GM04504 (cell line): ENCODE measurements at places on chromosomes 3 and 15.

DNA sequence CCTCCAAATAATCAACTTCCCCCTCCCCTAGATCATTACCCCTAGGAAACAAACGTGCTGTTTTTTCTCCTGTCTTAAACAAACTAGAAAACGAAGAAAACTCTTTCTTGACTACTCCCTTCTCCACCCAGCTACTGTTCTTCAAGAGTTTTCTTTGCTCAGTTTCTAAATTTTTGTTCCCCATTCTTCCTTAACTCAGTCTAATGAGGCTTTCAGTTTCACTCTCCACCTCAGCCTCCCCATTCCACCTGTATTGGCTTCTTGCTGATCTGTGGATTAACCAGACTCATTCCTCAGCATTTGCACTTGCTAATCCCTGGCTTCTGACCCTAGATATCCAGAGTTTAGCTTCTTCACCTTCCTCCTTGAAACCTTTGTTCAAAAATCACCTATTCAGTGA is 26.8 kb downstream of the SERPINI1 start:
- no peak for DNase-seq

- DNase-seq = no peak
Observed at GRCh38 chr3:151183265-151183671, 19.7 kb downstream of the GPR171 start.

DNA sequence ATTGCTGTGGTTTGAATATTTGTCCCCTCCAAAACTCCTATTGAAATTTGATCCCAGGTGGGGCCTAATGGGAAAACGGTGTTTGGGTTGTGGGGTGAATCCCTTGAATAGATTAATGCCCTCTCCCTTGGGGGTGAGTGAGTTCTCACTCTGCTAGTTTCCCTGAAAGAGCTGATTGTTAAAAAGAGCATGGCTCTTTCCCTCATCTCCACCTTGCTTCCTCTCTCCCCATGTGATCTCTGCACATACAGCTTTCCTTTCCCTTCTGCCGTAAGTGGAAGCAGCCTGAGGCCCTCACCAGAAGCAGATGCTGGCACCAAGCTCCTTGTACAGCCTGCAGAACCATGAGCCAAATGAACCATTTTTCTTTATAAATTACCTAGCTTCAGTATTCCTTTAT is 394.9 kb upstream of the WNT5A start:
- no peak for DNase-seq

DNA sequence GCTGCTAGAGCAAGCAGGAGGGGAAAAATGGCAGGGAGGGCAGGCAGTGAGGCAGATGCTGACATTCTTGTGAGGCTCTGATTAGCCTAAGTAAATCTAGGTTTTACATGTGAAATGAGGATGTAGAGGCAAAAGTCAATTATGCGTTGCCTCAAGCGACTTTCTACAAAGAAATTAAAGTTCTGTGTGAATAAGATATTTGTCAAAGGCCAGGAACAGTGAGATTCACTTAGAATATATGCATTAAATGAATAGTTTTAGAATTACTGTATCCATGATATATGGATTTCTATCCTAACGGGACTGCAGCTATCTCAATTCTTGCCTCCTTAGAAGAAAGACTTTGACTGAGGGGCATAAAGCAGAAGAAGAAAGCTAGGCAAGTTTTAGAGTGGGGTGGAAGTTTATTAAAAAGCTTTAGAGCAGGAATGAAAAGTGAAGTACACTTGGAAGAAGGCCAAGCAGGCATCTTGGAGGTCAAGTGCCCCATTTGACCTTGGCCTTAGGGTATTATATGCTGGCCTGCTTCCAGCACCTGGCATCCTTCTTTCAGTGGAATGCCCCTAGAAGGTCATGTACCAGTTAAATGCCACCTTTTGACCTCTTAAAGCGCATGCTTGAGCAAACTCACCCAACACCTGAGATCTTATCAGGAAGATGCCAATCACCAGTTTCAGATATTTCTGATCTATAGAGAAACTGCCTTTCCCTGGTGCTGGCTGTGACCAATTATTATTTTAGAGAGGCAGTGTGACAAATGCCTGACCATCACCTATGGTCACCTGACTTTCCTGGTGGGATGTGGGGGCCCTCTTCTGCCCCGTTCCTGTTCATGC is 38.2 kb downstream of the OSTN start:
- DNase-seq = no peak

DNA sequence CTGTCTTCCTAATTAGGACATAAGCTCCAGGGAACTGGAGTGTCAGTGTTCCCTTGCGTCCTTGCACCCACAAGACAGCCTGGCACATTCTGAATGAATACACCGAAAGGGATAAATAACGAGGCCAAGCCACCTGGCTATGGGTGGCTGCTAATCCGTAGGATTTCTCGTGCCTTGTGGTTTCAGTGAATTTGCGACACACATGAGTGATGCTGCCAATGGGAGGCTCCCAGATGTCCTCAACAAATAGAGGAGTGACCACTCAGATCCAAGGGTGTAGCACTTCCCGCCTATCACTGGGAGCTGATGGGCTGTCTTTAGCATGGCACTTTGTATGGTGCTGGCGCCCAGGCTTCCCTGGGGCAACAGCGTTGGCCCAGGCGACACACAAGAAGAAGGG is 43.4 kb downstream of the APBA2 start:
- no peak for DNase-seq

DNA sequence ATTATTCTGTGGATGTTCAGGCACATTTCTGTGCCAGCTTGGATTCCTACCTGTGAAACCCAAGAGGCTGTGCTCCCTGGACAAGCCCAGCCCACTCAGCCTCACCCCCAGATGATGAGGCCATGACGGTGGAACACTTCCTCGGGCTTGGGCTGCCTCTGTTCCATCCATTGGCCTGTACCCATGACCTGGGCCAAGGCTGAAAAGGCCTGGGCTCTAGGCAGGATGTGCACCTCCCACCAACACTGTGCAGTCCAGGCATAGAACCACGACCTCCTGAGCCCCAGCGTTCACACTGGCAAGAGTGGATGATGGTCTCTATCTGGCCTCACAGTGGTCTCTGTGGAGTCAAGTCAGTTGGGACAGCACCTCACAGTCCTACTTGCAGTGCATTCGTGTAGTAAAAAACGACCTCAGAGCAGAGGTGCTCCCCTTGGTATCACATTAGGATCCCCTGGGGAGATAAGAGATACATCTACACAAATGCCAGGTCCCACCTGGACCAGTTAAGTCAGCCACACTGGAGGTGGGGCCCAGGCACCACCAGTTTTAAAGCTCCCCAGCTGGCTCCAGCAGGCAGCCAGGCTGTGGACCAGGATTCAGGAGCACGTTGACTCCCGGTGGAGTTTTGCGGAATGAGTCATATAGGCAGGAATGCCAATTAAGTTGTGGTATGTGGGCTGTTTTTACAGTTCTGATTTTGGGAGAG is 39.0 kb upstream of the IGF1R start:
- peak; percentile 8 for DNase-seq

- DNase-seq = no peak
Observed at GRCh38 chr3:31373681-31374080, 159.0 kb upstream of the STT3B start.

GRCh38 chr15:40925863-40926658 is 3.1 kb upstream of the DLL4 start:
- no peak for DNase-seq

- no peak for DNase-seq
Observed at GRCh38 chr3:13115576-13115910, 42.3 kb upstream of the IQSEC1 start.

DNA sequence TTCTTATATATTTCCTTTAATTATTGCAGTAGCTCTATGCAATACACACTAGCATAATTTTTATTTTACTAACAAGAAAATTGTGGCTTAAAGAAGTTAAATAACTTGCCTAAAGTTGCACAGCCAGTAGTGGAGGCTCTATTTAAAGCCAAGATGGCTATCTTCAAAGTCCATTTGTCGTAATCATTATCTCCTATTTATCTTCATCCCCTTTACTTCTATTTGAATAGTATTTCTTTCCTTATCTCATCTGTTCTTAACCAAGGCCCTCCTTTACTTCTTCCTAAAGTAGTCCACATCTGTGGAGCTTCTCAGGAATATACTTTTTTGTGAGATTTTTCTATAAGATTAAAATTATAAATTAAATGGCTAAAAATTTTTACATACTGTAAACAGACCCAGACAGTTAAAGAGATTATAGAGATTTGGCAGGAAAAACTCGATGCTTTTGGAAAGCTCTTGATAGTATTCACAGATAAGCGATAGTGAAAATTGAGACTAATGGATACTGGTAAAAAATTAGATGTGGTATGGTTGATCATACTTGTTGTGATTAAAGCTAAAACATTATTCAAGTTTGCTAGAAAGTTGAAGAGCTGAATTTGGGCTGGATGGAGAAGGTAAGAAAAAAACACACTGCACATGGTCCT is 129.2 kb downstream of the ZNF609 start:
- DNase-seq = no peak

DNA sequence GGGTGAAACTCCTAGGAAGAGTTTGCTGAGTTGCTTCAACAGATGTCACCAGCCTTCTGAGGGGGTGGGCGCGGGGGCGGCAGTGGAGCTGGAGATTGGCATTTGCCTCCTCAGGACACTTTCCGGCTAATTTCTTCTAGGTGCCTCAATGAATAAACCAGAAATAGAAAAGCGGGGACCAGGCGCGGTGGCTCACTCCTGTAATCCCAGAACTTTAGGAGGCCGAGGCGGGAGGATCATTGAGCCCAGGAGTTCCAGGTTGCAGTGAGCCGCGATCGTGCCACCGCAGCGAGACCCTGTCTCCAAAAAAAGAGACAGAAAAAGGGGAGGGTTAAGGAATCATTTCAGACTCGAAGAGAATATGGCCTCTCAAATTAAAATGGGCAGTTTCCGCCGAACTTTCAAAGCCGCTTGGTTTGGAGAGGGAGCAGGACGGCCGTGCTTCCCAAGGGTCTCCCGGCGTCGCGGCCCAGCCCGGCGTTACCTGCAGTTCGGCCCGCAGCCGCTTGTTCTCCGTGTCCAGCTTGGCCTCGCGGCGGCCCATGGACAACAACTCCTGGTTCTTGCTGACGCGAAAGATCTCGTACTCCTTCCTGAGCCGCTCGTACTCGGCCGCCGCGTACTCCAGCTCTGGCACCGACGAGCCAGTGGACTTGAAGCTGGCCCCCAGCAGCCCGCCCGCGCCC is 587 bp downstream of the NPHP3 start:
- peak; percentile 28 for DNase-seq

- DNase-seq = no peak
Observed at GRCh38 chr15:76340803-76341365, 4.3 kb downstream of the ISL2 start.

DNA sequence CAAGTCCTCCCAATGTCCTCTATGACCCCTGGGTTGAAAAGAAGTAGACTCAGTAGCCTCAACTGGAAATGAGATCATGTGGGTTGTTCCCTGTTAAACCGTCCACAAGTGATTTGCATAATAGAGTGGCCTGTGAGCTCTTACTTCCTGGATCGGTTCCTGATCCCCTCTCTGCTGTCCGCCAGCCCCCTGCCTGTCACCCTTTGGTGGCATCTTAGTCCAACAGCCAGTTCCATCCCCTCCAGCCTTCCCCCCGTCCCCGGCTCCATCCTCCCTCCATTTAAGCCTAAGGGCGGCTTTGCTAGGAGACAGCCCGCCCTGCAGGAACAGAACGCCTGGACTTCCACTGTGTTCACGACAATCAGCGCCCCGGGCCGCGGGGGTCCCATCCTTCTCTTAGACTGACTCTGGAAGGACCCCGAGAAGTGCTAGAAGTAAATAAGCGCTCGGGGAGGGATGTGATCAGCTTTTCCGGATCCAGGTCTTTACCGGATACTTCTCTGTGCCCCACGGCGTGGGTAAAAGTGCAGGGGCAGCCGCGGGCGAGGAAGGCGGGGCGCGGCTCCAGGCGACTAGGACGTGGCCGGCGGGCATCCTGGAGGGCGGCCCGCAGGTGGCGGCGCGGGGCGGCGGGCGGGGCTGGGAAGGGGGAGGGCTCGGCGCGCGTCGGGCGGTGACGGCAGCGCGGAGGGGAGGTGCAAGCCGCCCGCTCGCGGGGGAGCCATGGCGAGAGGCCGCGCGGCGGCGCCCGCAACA is 51.2 kb upstream of the ULK4 start:
- no peak for DNase-seq

DNA sequence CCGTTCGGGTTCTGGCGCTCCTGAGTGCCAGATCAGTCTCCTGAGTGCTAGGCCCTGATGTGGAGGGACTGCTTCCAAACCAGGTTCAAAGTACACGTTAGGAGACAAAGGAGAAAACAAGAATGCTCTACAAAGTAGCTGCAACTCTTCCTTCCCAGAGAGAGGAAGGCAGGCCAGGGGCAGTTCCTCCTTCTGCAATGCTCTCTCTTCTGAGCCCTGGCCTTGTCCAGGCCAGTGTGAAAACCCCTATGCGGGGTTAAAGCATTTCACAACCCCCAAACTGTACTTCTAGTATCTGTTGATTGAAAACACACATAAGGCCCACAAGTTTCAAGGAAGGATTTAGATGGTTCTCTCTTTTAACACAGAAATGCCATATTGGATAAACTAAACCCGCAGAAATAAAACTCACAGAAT is 9.7 kb upstream of the CALML4 start:
- DNase-seq = no peak

- no peak for DNase-seq
Observed at GRCh38 chr15:74384566-74384880, 17.1 kb upstream of the CYP11A1 start.

- no peak for DNase-seq
Observed at GRCh38 chr3:191350396-191351090, 20.2 kb upstream of the UTS2B start.

- DNase-seq = no peak
Observed at GRCh38 chr3:181358060-181358459, 353.7 kb upstream of the SOX2 start.

GRCh38 chr3:14718539-14718938 is 43.6 kb downstream of the C3orf20 start:
- no peak for DNase-seq

DNA sequence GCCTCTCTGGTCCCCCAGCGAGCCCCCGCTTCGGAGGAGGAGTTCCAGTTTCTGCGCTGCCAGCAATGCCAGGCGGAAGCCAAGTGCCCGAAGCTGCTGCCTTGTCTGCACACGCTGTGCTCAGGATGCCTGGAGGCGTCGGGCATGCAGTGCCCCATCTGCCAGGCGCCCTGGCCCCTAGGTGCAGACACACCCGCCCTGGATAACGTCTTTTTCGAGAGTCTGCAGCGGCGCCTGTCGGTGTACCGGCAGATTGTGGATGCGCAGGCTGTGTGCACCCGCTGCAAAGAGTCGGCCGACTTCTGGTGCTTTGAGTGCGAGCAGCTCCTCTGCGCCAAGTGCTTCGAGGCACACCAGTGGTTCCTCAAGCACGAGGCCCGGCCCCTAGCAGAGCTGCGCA is 3.5 kb downstream of the PML start:
- DNase-seq = no peak

- DNase-seq = no peak
Observed at GRCh38 chr3:49616491-49616941, 57.6 kb upstream of the APEH start.

GRCh38 chr15:48084759-48085590 is 35.8 kb upstream of the SLC24A5 start:
- DNase-seq = no peak

DNA sequence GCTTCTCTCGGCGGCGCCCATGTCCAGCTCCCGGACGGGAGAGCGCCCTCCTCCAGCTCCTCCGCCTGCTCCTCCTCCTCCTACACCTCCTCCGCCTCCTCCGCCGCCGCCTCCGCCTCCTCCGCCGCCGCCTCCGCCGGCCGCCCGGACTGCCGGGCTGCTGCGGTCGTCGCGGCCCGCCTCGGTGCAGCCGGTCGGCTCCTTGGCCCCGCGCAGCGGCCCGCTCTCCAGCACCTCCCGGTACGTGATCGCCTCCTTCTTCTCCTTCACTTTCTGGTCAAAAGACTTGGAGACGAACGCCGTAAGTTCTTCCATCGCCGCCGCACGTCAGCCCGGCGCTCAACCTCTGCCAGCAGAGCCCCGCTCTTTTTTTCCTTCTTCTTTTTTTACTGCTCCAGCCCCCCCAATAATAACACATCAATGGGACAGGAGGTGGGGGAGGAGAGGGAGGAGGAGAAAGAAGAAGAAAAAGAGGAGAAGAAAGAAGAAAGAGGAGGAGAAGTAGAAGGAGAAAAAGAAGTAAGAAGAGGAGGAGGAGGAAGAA is 438 bp downstream of the SHOX2 start:
- no peak for DNase-seq
